ENCODE measurements at places on chromosomes 2 and 18.

DNA sequence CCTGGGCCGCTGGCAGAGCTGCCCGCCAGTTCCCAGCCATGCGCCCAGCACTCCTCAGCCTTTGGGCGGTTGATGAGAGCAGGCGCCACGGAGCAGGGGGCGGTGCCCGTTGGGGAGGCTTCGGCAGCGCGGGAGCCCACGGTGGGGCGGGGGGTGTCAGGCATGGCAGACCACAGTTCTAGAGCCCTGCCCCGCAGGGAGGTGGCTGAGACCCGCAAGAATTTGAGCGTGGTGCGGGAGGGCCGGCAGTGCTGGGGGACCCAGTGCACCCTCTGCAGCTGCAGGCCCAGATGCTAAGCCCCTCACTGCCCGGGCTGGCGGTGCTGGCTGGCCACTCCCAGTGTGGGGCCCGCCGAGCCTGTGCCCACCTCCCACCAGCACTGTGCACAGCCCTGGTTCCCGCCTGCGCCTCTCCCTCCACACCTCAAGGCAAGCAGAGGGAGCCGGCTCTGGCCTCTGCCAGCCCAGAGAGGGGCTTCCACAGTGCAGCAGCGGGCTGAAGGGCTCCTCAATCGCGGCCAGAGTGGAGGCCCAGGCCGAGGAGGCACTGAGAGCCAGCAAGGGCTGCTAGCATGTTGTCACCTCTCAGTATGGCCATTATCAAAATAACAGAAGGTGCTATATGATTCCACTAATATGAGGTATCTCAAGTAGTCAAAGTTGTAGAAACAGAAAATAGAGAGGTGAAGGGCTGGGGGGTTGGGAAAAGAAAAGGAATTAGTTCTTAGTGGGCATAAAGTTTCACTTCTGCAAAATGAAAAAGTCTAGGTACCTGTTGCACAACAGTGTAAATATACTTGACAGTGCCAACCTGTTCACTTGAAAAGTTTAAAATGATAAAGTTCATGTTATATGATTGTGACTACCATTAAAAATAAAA is 72.3 kb downstream of the SH3YL1 start:
- DNase-seq, result no peak

DNA sequence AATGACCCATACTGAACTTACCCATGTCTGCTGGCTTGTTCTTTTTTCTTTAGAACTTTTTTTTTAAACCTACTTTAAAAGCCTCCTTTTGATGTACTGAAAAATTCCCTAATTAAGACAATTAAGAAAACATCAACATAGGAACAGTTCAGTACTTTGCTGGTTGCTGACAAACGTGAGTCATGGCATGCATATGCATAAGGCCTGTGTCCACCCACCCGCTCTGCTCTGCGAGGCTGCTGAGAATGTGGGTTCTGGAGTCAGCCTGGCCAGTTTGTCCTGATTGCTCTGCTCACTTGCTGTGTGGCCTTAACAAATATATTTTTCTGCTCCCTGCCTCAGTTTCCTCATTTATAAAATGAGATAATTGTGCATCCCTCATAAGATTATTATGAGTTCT is 27.3 kb downstream of the LAMA3 start:
- no peak for DNase-seq

- no peak for DNase-seq
Measured at GRCh38 chr18:25077038-25077943, 274.7 kb downstream of the ZNF521 start.

GRCh38 chr2:182182436-182182835 is 196.8 kb downstream of the PPP1R1C start:
- no peak for DNase-seq

GRCh38 chr18:59923539-59924196 is 23.9 kb downstream of the PMAIP1 start:
- DNase-seq, result no peak

DNA sequence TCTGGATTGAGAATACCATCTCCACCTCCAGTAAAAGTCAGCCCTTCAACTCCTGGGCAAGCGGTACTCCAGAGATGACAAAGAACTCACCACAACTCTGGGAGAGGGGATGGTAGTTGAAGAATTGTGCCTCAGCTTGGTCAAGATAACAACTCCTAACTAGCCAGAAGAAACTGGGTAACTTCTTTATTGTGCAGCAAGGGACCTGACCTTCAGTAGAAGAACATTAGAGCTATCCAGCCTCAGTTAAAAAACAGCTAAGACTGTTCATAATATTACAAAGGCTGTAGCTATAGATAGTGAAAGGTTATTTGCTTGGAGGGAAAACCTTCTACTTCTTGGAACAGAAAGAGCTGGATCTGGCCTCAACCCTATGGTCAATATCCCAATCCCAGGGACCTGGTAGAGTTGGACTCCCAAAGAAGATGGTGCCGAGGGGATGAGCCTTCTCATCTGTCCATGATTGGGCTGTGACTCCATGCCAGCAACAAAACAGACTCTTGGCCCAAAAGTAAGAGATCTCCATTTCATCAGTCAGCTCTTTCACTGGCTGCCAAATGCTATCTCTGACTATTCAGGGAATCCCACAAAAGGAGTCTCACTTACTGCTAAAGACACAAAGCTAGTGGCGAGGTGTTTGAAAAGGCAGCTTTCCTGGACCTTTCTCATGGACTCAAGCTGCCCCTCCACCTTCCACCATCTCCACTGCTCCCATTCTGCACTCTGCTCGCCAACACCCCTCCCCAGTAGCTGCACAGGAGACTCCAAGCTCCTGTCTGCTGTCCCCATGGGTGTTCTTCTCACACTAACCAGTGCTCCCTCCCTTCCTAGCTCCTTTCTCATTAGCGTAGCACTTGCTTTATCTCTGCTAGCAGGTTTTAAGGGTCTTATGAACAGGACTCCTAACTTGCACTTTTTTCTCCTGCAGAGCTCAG is 145.8 kb downstream of the CAPN13 start:
- DNase-seq, result no peak

Measured in hematopoietic multipotent progenitor cell treated with erythropoietin and hydrocortisone succinate and interleukin-3 and kit ligand, for 8 days (in vitro differentiated cells).